ENCODE measurements at places on chromosomes 2 and 18. TPM values are rescaled to one million over a fixed set of nuclear protein-coding genes. Genes with fewer than 3 reads are reported as not detected.

XDH gene
- total RNA-seq: not detected

RAB17 gene
- 1.3 TPM for total RNA-seq

ARHGAP15 gene
- 3.1 TPM for total RNA-seq

GTF2A1L gene
- 0.76 TPM for total RNA-seq

C2orf66 gene
- total RNA-seq: not detected

POTEJ gene
- total RNA-seq: not detected

ABCG8 gene
- total RNA-seq: not detected

MARCO gene
- total RNA-seq: 1.7 TPM

DNA sequence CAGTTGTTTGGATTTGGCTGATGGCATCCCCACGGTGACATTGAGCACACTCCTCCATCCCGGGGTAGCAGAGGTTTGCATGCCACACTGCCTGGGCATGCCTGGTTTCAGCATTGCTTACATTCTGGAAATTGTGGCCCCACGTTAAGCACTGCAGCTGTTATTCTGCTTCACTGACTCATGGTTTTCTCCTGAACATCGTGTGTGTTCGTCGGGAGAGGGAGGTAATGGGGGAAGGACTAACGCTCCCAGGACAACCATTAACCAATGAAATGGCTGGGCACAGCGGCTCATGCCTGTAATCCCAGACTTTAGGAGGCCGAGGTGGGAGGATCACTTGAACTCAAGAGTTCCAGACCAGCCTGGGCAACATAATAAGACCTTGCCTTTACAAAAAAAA lies 28.2 kb upstream of the YWHAQ start:
- H3K27me3 ChIP-seq: no peaks in the 10 kb centered on the region
- DNase-seq: peak; percentile 25
- peak overlapping the region; percentile 55 for H3K27ac ChIP-seq
- peaks cover 8% of the 10 kb centered on the region for H3K4me1 ChIP-seq
- H3K4me3 ChIP-seq: no peak overlapping the region
- no peaks in the 10 kb centered on the region for H3K36me3 ChIP-seq

GRCh38 chr18:48896875-48897511 lies 53.8 kb downstream of the SMAD7 start:
- H3K36me3 ChIP-seq: no peaks in the 10 kb centered on the region
- H3K27me3 ChIP-seq: no peaks in the 10 kb centered on the region
- DNase-seq: no peak
- H3K4me1 ChIP-seq: peaks cover 4% of the 10 kb centered on the region
- no peak overlapping the region for H3K27ac ChIP-seq
- no peak overlapping the region for H3K4me3 ChIP-seq

DNA sequence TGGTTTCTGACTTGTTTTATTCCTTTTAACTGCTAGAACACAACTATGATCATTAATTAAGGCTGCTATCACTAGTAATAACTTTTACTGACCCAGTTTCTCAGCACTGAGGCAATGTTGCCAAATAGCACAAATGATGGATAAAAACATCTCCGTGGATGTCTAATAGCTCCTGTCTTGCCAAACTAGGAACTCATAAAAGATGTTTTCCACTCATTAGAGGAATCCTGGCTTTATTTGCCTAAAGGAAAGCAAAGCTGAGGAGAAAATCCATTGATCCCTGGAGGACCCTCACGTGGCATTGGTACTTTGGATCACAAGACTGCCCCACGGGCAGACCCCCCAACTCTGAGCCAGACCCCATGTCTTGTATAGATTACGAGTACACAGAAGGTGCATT lies 96.1 kb upstream of the ZNF397 start:
- no peak overlapping the region for H3K27ac ChIP-seq
- no peaks in the 10 kb centered on the region for H3K27me3 ChIP-seq
- no peaks in the 10 kb centered on the region for H3K4me1 ChIP-seq
- no peak for DNase-seq
- no peaks in the 10 kb centered on the region for H3K36me3 ChIP-seq
- H3K4me3 ChIP-seq: no peak overlapping the region

- H3K27ac ChIP-seq: no peak overlapping the region
- H3K4me3 ChIP-seq: no peak overlapping the region
- H3K27me3 ChIP-seq: no peaks in the 10 kb centered on the region
- DNase-seq: no peak
These were observed 357.4 kb downstream of the RND3 start for GRCh38 chr2:150129921-150130575.

DNA sequence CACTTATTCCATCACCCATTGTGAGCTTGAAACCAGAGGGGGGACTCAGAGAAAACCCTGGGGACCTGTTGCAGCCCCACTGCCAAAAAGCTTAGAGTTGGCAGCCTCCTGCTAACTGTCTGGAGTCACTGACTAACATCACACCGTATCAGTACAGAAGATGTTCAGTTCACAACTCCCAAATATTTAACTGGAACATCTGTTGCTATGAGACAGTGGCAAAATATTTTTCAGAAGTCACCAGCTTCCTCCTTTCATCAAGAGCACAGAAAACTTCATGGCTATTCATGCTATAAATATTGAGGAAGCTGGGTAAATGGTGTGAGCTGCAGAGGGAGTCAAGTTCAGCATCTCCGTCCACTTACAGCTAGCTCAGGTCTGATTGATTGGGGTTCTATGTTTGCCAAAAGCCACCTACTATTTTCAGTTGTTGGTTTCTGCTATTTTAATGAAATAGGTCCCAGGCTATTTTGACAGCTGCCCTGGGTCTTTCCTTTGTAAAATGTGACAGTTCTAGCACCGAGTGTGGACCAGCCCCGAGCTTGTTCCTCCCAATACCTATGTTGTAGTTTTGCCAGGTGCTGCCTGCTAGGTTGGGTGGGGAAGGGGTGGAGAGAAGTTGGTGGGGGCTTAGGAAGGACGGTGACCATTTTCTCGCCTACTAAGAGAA lies 9.8 kb downstream of the TUBB6 start:
- H3K27ac ChIP-seq: no peak overlapping the region
- peaks cover 3% of the 10 kb centered on the region for H3K4me1 ChIP-seq
- H3K36me3 ChIP-seq: peaks cover 32% of the 10 kb centered on the region
- no peak for DNase-seq

DNA sequence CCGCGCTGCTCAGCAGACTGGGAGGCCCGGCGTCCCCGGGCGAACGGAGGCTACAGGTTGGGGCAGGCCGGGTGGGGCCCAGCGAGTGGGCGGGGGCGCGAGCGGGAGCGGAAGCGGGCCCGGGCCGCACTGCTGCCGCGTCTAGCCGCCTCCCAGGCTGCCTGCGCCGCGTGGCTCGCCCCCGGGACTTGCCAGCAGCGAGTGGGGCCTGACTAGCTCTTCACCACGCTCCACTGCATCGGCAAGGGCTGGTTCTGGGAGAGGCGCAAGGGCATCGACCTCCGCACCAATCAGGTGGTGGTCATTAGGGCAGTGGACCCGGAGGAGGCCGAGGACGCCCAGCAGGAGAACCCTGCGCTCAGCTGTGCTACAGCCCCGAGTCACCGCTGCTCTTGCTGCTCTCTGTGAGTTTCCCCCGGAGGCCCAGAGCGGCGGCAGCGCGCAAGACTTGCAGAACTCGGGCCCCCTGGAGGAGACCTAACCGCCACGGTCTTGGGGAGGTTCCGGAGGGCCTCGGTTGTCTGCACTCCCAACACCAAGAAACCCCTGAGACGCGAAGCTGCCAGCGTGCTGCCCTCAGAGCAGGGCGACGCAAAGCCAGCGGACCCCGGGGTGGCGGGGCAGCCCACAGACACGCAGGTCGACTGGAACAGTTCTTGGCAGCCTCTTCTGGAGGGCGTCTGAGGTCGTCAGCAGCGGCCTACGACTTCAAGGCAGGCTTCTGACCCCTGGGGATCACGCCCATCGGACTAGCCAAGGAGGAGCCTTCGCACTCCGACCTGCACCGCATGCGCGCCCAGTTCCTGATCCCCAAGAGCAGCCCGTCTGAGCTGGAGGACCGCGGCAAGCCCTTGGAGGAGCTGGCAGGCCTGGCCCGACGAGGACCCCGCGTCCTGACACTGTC lies 27.2 kb upstream of the PTPN2 start:
- no peaks in the 10 kb centered on the region for H3K4me1 ChIP-seq
- H3K27me3 ChIP-seq: peaks cover 35% of the 10 kb centered on the region
- H3K4me3 ChIP-seq: peak overlapping the region; percentile 51
- peak; percentile 30 for DNase-seq

DNA sequence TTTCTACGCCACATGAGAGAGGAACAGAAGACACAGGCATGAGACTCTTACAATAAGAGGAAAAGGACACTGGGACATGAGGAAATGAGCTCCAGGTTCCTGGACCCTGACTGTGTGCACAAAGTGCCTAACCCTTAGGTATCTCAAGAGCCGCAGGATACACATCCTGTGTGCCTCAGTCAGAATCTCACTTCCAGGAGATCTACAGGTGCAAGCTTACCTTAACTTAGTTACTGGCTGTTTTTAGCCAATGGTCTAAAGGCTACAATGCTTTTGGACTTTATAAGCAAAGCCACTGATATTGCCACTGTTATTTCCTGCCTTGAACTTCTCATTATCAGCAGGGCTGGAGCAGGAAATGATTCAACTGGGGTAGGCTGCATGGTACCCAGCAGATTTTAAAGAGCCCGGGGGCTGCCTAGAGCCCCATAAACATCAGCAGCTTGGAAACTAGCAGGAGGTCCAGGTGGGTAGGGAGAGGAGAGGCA lies 254.4 kb downstream of the ZNF521 start:
- no peaks in the 10 kb centered on the region for H3K36me3 ChIP-seq
- no peak overlapping the region for H3K4me3 ChIP-seq
- no peak for DNase-seq
- H3K27me3 ChIP-seq: no peaks in the 10 kb centered on the region

- no peak for DNase-seq
- H3K27me3 ChIP-seq: peaks cover 19% of the 10 kb centered on the region
- no peaks in the 10 kb centered on the region for H3K36me3 ChIP-seq
- no peak overlapping the region for H3K4me3 ChIP-seq
These were observed 76.0 kb downstream of the GFPT1 start for GRCh38 chr2:69311024-69311416.

DNA sequence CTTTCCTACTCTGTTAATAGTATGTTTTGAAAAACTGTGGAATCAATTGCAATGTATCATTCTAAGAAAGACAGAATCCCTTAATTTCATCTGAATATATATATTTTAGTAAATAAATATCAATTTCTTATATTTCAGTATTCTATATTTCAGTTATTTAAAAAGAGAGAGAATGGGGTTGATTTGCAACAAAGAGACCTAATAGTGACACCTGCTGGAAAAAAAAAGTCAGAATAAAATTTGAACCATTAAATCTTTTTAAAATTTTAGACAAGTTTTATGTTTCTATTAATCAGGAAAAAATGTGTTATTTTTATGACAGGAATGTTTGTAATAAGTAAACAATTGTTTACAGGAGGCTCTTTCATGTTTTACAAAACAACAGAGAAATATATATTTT lies 20.7 kb upstream of the CCNT2 start:
- no peaks in the 10 kb centered on the region for H3K36me3 ChIP-seq
- H3K4me3 ChIP-seq: no peak overlapping the region
- no peaks in the 10 kb centered on the region for H3K27me3 ChIP-seq
- no peak overlapping the region for H3K27ac ChIP-seq
- DNase-seq: no peak
- no peaks in the 10 kb centered on the region for H3K4me1 ChIP-seq

DNA sequence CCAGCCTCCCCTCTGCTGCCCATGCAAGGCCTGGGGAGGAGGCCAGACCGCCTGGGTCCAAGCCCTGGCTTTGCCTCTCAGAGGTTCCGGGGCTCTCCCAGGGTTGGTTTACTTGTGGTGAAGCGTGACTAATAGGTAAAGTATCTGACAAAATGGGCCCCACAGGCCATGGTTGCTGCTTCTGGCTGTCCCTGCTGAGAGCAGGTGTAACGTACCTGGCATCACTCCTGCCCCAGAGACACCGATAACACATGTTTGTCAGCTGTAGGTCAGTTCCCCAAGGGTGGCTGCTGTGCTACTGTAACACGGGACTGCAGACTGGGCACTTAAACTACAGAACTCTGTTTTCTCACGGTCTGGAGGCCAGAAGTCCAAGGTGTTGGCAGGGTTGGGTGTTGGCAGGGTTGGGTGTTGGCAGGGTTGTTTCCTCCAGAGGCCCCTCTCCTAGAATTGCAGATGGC lies 34.1 kb downstream of the ODC1 start:
- no peaks in the 10 kb centered on the region for H3K36me3 ChIP-seq
- H3K27ac ChIP-seq: no peak overlapping the region
- no peak overlapping the region for H3K4me3 ChIP-seq
- no peak for DNase-seq
- peaks cover 1% of the 10 kb centered on the region for H3K4me1 ChIP-seq
- no peaks in the 10 kb centered on the region for H3K27me3 ChIP-seq

GRCh38 chr18:25348386-25349130 lies 3.4 kb downstream of the ZNF521 start:
- H3K27me3 ChIP-seq: no peaks in the 10 kb centered on the region
- H3K36me3 ChIP-seq: no peaks in the 10 kb centered on the region
- DNase-seq: no peak

DNA sequence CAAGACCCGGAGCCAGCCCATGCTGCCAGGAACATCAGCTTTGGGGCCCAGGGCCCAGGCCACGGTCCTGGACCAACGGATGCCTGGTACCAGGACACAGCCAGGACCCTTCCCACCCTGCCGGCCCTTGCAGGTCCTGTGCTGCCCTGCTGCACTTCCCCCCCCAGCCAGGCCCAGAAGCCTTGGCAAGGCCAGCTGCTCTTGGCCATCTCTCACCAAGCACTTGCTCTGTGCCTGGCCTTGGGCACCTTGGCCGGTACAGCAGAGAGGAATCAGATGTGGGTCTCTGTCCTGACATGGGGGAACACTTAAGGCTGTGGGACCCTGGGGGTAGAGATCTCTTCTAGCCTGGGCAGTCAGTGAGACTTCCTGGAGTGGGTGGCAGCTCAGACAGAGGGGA lies 28.9 kb downstream of the BIN1 start:
- H3K4me3 ChIP-seq: peak overlapping the region; percentile 46
- peak overlapping the region; percentile 98 for H3K27ac ChIP-seq
- no peaks in the 10 kb centered on the region for H3K27me3 ChIP-seq
- DNase-seq: peak; percentile 35
- no peaks in the 10 kb centered on the region for H3K36me3 ChIP-seq
- peaks cover 92% of the 10 kb centered on the region for H3K4me1 ChIP-seq

GRCh38 chr2:118642501-118642900 lies 204.9 kb downstream of the EN1 start:
- H3K36me3 ChIP-seq: no peaks in the 10 kb centered on the region
- H3K27ac ChIP-seq: no peak overlapping the region
- DNase-seq: no peak
- no peaks in the 10 kb centered on the region for H3K27me3 ChIP-seq
- H3K4me3 ChIP-seq: no peak overlapping the region

DNA sequence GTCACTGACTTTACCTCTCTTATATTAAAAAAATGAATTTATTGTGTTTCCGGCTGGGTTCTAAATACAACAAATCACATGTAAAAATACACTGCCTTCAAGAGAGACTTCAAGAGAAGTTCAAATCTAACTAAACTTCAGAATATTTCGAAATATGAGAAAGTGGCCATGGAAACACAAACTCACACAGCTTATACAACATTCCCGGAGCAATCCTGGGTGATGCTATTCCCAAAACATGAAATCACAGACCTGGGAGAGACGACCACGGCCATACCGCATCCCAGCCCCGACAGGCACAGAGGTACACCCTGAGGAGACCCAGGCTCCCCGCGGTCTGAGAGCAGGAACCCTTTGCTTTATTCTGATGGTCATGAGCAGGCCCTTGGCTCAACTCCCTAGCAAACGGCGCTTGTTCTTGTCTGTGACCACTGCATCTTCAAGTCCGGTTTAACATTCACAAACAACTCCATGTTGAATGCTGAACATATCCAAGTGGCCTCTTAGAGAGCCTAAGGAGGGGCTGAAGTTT lies 185.4 kb upstream of the REV1 start:
- H3K36me3 ChIP-seq: no peaks in the 10 kb centered on the region
- no peaks in the 10 kb centered on the region for H3K27me3 ChIP-seq
- peak; percentile 52 for DNase-seq
- peaks cover 6% of the 10 kb centered on the region for H3K4me1 ChIP-seq
